Activated CD8-positive, alpha-beta memory T cell treated with anti-CD3 and anti-CD28 coated beads for 48 hours (primary cell): ENCODE measurements at places on chromosomes 13 and 19.

- no peak for DNase-seq
These were observed 23.2 kb downstream of the ANKRD27 start for GRCh38 chr19:32651729-32652140.

- DNase-seq, result no peak
These were observed 117.4 kb downstream of the ESD start for GRCh38 chr13:46679369-46680120.

- DNase-seq, result no peak
These were observed 3.7 kb downstream of the GATAD2A start for GRCh38 chr19:19409205-19409604.

- no peak for DNase-seq
These were observed 1.4 kb downstream of the PEG3 start for GRCh38 chr19:56838909-56839651.

DNA sequence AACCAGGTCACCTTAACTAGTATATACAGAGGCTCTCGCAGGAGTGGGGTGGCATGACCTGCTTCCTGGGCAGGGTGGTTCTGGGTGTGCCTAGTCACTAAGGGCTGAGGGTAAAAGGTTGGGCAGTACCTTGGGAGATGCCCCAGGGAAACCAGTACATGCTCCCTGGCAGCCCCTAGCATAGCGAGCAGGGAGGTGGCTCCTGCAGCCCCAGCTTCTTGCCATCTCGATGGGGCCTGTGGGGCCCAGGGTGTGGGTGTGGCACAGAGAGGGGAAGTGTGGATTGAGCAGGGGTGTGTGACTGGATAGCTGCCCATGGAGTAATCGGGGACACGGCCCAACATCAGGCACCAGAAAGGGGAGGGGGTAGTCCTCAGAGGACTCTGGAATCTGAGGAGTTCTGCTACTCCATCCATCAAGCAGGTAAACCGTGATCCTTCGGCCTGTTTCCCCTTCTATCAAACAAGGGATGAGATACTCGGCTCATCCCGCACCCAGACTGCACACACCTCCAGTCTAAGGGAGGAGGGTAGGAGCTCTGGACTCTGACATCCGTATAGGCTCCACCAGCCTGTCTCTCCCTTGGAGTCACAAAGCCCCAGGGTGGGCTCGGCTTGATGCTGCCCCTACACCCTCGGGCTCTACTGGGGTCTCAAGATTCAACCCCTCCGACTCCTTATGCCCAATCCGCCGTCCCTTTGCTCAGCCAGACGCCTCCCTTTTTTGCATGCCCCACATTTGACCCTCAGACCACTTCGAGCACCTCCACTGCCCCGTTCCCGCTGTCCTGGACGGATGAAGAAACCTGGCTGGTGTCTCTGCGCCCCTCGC, 1.1 kb downstream of the ZBTB45 start:
- DNase-seq, result no peak

DNA sequence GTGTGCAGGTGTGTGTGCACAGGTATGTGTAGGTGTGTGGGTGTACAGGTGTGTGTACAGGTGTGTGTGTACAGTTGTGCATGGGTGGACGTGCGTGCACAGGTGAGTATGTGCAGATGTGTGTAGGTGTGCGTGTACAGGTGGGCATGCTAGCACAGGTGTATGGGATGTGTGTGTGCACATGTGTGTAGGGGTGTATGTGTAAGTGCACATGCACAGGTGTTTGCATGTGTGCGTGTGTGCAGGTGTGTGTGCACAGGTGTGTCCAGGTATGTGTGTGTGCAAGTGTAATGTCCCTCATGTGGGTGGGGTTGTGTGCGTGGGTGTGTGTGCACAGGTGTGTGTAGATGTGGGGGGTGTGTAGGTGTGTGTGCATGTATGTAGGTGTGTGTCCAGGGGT, 27.5 kb upstream of the TFDP1 start:
- no peak for DNase-seq

DNA sequence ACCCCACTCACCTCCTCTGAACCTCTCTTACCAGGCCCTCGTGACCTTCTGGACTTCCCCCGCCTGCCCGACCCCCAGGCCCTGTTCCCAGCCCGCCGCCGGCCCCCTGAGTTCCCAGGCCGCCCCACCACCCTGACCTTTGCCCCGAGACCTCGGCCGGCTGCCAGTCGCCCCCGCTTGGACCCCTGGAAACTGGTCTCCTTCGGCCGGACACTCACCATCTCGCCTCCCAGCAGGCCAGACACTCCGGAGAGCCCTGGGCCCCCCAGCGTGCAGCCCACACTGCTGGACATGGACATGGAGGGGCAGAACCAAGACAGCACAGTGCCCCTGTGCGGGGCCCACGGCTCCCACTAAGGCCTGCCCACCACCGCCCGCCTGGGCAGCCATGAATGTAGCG, 3.2 kb downstream of the TTC9B start:
- DNase-seq, result no peak

DNA sequence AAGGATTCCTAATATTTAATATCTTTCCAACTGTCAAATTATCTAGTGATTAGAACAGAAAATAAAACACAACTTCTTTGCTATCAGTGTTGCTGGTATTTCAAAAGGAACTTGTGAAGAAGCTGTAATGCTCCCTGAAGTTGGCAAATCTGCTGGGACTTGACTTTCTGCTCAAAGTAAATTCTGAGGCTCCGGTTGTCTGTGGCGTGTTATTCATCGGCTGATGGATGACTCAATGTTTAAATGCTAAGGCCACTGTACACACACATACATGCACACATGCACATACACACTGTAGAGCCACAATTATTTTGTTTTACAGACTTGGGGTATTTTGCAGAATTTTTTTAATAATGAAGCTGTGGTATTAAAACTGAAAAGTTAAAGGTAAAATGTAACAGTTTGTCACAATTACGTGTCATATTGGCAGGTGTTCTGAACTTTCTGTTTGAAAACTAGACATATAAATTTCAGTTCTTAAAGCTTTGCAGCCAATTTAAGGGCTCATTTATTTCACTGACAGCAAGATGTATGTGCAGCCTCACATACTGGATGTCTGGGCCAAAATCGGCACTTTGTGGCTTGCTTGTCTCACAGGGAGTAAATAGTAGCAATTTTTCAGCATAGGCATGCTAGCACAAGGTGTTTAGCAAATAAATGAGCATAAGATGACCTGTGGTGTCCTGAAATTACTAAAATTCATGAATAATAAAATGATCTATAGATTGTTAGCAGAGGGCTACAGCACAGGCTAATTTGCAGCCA, 1691.7 kb upstream of the PCDH20 start:
- DNase-seq, result no peak

- no peak for DNase-seq
These were observed 28.1 kb upstream of the SIAH3 start for GRCh38 chr13:45879666-45880065.

- DNase-seq, result no peak
These were observed 80.1 kb downstream of the ZNF486 start for GRCh38 chr19:20247016-20247683.

GRCh38 chr13:40433001-40433400, 233.4 kb downstream of the FOXO1 start:
- DNase-seq, result no peak
